ENCODE measurements at places on chromosomes 7 and 10.

- H3K4me1 ChIP-seq, result peaks cover 5% of the 10 kb centered on the region
- DNase-seq, result no peak
- H3K4me3 ChIP-seq, result no peak overlapping the region
- H3K27ac ChIP-seq, result no peak overlapping the region
These were observed 36.9 kb upstream of the CDHR3 start for GRCh38 chr7:105926131-105926530.

GRCh38 chr7:157668221-157668883 is 331.5 kb downstream of the DNAJB6 start:
- peaks cover 29% of the 10 kb centered on the region for H3K27me3 ChIP-seq
- no peaks in the 10 kb centered on the region for H3K36me3 ChIP-seq
- no peak for DNase-seq
- peaks cover 28% of the 10 kb centered on the region for H3K4me1 ChIP-seq
- H3K27ac ChIP-seq, result no peak overlapping the region

DNA sequence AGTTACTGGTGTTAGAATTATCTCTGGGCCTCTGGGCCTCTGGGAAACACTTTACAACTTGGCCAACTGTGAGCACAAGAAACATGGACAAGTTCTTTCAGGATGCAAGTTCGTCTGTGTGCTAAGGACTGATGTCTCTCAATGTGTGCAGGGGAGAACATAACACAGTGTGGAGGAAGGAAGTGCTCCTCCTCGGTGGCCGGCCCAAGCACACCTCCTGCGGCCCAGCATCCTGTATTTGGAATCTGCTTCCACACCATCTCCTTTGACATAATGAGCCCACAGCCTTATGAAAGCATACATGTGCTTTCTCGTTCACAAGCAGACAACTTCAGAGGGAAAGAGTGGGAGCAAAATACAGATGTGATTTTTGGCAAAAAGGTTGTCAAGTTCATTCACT is 59.0 kb downstream of the MTPN start:
- H3K27ac ChIP-seq, result no peak overlapping the region
- H3K36me3 ChIP-seq, result peaks cover 24% of the 10 kb centered on the region
- no peaks in the 10 kb centered on the region for H3K27me3 ChIP-seq
- DNase-seq, result no peak

DNA sequence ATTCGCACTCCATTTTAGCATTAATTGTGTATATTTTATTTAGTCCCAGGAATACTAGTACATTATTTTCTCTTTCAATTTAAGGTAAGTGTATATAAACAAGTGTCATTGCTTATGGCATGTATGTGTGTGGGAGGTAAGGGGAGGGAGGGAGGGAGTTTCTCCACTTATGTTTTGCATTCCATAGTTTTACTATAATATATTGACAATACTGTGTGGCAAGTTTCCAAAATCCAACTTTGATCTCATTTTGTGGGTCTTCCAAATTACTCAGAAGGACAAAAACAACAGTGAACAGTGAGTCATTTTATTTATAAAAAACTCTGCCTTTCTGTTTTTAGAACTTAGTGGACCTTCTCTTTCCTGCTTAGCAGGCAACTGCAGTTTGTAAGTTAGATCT is 102.3 kb upstream of the SEMA3E start:
- no peak for DNase-seq
- no peak overlapping the region for H3K4me3 ChIP-seq
- no peaks in the 10 kb centered on the region for H3K36me3 ChIP-seq
- no peak overlapping the region for H3K27ac ChIP-seq
- H3K4me1 ChIP-seq, result no peaks in the 10 kb centered on the region
- no peaks in the 10 kb centered on the region for H3K27me3 ChIP-seq

GRCh38 chr7:16840094-16840493 is 35.3 kb upstream of the AGR2 start:
- DNase-seq, result no peak
- H3K27ac ChIP-seq, result no peak overlapping the region
- H3K4me3 ChIP-seq, result no peak overlapping the region

- DNase-seq, result no peak
- peak overlapping the region; percentile 59 for H3K27ac ChIP-seq
- no peak overlapping the region for H3K4me3 ChIP-seq
- peaks cover 71% of the 10 kb centered on the region for H3K36me3 ChIP-seq
- H3K4me1 ChIP-seq, result no peaks in the 10 kb centered on the region
These were observed 43.3 kb downstream of the IL15RA start for GRCh38 chr10:5933909-5934546.

DNA sequence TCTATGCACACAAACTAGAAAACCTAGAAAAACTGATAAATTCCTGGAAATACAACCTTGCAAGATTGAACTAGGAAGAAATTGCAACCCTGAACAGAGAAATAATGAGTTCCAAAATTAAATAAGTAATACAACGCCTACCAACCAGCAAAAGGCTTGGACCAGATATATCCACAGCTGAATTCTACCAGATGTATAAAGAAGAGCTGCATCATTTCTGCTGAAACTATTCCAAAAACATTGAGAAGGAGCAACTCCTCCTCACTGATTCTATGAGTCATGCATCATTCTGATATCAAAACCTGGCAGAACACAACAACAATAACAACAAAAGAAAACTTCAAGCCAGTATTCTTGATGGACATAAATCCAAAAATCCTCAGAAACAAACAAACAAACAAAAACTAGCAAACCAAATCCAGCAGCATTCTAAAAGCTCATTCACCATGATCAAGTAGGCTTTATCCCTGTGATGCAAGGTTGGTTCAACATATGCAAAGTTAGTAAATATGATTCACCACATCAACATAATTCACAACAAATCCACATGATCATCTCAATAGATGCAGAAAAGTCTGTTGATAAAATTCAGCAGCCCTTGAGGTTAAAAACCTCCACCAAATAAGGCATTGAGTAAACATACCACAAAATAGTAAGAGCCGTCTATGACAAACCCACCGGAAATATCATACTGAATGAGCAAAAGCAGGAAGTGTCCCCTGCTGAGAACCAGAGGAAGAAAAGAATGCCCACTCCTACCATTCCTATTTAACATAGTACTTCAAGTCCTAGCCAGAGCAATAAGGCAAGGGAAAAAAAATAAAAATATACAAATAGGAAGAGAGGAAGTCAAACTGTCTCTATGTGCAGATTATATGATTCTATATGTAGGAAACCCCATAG is 98.2 kb downstream of the PCDH15 start:
- no peaks in the 10 kb centered on the region for H3K36me3 ChIP-seq
- no peak overlapping the region for H3K4me3 ChIP-seq
- no peaks in the 10 kb centered on the region for H3K4me1 ChIP-seq
- H3K27me3 ChIP-seq, result no peaks in the 10 kb centered on the region

DNA sequence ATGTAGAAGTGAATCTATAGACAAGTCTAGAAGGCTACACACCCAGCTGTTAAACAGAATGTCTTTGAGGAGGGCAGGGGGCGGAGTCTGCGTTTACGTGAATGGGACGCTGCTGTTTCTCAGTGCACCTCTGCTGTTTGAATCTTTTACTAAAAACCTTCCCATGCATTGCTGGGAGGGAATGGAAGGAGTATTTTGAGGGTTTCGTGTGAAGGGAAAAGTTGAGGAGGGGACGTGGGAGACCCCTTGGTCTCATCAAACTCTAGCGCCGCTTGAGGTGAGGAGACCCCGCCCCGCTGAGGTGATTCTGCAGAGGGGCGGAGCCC is 492 bp upstream of the VCL start:
- peaks cover 24% of the 10 kb centered on the region for H3K36me3 ChIP-seq
- peak overlapping the region; percentile 95 for H3K27ac ChIP-seq
- peaks cover 67% of the 10 kb centered on the region for H3K4me1 ChIP-seq
- peak overlapping the region; percentile 98 for H3K4me3 ChIP-seq

GRCh38 chr10:33155720-33156638 is 178.5 kb downstream of the NRP1 start:
- H3K27ac ChIP-seq, result no peak overlapping the region
- no peak for DNase-seq
- peaks cover 6% of the 10 kb centered on the region for H3K27me3 ChIP-seq

DNA sequence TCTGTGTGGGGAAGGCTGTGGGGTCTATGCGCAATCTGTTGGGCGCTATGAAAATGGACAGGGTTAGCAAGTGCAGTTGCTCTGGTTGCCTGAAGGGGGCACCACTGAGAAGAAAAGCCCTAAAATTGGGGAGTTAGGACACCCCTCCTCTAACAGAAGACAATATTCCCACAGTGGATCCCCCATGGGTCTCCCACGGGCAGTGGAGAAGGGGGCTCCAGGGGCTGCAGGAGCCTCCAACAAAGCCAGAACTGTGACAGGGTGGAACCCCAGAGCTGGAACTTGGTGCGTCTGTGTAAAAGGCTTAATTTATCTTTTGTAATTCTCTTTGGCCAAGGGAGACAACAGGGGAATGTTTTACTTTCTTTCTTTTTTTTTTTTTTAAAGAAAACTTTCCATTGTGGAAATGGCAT is 12.5 kb upstream of the COL13A1 start:
- no peaks in the 10 kb centered on the region for H3K36me3 ChIP-seq
- peaks cover 28% of the 10 kb centered on the region for H3K27me3 ChIP-seq
- DNase-seq, result no peak
- H3K27ac ChIP-seq, result no peak overlapping the region

GRCh38 chr7:156100086-156100485 is 287.8 kb upstream of the SHH start:
- no peak overlapping the region for H3K4me3 ChIP-seq
- DNase-seq, result no peak
- no peaks in the 10 kb centered on the region for H3K27me3 ChIP-seq
- no peak overlapping the region for H3K27ac ChIP-seq

DNA sequence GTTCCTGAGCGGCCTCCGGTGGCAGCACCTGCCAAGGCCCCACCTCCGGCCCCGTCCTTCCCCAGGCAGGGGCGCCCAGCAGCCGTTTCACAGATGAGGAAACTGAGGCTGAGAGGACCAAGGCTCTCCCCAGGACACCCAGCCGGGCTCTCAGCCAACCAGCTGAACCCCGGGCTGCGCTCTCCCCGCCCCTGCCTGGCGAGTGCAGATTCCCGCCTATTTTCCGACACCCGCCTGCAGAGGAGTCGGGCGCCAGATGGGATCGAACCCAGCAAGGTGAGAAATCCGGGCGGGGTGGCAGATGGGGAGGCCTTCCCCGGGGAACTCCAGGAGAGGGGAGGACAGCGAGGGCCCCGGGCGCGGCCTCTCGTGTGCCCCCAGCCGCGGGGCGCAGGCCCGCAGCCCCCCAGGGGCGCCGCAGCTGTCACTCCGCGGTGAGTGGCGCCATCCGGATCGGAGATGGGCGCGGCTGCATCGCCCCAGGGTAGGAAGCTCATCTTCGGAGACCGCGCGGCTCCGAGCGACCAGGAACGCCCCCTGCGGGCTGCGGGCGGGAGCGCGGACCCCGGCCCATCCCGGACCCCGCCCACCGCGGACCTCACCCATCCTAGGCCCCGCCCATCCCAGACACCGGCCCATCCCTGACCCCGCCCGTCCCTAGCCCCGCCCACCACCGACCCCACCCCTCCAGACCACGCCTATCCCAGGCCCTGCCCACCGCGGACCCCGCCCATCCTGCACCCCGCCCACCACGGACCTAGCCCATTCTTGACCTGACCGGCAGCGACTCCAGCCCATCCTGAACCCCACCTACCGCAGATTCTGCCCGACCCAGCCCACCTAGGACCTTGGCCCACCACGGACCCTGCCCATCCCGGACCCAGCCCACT is 90.3 kb downstream of the MICALL2 start:
- H3K27me3 ChIP-seq, result peaks cover 60% of the 10 kb centered on the region
- DNase-seq, result no peak
- H3K4me3 ChIP-seq, result peak overlapping the region; percentile 74
- peaks cover 7% of the 10 kb centered on the region for H3K4me1 ChIP-seq

DNA sequence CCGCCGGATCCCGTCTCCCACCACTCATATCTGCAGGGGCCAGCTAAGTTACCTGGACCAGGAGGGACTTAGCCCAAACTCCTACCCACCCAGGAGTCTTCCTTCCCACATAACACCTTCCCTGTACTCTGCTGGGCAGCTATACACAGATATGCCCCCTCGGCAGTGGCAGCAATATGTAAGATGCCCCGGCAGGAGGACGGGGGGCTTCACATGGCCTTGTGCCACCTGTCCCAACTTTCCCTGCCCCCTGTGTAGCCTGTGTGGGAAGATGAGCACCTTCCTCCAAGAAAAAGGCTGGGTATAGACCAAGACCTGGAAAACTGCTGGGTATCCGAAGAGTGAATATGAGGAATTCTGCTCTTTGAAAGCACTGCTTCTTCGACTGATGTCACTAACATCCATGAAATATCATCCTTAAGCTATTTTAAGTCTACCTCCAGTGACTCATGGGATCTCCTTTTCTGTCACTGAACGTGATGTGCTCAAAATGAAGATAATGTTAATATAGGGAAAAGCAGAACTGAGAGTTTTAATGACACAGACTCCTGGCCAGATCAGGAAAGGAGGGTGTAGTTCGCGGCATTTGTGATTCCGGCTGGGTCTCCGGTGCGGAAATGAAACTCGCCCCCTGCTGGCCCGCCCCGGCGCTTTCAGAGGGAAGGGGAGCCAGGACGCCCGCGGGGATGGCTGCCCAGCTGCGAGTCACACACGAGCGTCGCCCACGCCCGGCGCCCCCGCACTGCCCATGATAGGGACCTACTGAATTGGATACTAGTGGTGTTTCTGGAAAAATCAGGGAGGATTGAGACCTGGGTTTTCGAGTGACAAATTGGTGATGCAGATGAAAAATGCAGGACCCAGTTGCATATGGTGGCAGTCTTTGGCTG is 256.9 kb upstream of the NFE2L3 start:
- H3K4me1 ChIP-seq, result peaks cover 27% of the 10 kb centered on the region
- DNase-seq, result peak; percentile 79
- H3K27ac ChIP-seq, result peak overlapping the region; percentile 32
- peak overlapping the region; percentile 74 for H3K4me3 ChIP-seq
- H3K36me3 ChIP-seq, result no peaks in the 10 kb centered on the region
- peaks cover 55% of the 10 kb centered on the region for H3K27me3 ChIP-seq

DNA sequence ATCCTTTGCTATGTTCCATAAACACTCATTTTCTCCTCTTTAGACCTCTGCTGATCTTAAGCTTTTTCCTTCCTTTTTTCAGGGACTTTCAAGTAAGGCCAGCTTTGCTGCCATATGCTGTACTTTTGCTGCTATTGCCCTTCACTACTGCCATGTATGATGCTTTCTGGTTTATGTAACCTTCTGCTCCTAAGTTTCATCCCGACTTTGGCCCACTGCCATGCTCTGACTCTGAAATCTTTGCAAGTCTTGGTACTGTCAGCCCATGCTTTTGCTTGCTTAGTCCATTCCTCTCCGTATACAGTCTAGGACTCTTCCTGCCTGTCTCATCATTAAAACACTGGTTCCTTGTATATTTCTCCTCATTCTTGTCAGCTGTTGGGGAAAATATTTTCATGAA is 152.4 kb downstream of the RNF133 start:
- no peaks in the 10 kb centered on the region for H3K27me3 ChIP-seq
- no peak for DNase-seq
- peaks cover 3% of the 10 kb centered on the region for H3K4me1 ChIP-seq
- no peak overlapping the region for H3K27ac ChIP-seq

All from stimulated activated naive B cell treated with anti-CD40 and anti-IgM and Interleukin-4, amounts not matched to agents 10 μg/mL and 1 μg/mL and 100 μg/mL, for 72 hours (primary cell).